Stimulated activated CD4-positive, alpha-beta T cell treated with anti-CD3 and anti-CD28 coated beads, TNF-alpha, amount 100 ng/mL, for 4 hours (primary cell): ENCODE measurements at places on chromosomes 5 and 9.

- no peak for DNase-seq
Measured at GRCh38 chr5:90134892-90135291, 274.7 kb downstream of the CETN3 start.

- no peak for DNase-seq
Measured at GRCh38 chr5:87113861-87114260, 153.8 kb upstream of the RASA1 start.

DNA sequence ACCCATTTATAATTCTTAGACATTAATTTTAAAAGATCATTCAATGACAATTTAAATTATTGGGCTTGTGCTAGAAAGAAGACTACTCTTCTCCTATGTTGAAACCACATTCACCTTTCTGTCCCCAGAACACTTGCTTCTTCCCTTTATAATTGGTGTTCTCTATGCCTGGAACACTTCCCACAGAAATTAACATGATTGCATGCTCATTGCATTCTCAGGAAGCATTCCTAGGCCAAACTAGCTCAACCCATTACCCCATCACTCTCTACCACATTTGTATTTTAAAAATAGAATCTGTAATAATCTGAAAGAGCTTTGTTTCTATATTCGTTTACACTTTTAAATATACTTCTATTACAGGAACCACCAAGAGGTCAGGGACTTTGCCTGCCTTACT lies 184.7 kb downstream of the MEF2C start:
- DNase-seq, result no peak

- no peak for DNase-seq
Measured at GRCh38 chr5:155275222-155275621, 261.7 kb downstream of the KIF4B start.

- DNase-seq, result no peak
Measured at GRCh38 chr9:131721076-131721475, 18.8 kb downstream of the RAPGEF1 start.

- DNase-seq, result no peak
Measured at GRCh38 chr5:171604195-171604594, 181.4 kb upstream of the SMIM23 start.
